Endothelial cell (in vitro differentiated cells): ENCODE measurements at places on chromosomes 7 and 10. TPM values are rescaled to one million over a fixed set of nuclear protein-coding genes. Genes with fewer than 3 reads are reported as not detected.

POLR2J2 gene
- 9.4 TPM for total RNA-seq

CPA2 gene
- total RNA-seq: not detected

SH2D4B gene
- total RNA-seq: 0.23 TPM

DNA sequence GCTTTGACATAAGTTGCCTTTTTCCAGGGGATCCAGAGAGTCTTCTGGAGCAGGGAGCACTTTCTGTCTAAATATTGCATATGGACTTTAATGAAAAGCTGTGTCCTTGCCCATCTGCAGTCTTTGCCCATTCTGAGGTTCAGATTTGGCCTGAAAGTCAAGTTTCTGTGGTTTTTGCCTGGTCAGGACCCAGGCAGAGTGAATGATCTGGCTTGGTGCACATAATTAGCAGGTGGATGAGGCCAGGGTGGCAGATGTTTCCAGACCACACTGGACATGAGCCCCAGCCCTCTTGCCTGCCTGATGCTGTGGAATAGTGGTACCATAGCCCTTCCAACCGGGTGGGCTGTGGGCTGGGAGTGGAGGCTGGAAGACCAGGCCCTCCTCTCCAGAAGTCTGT is 11.0 kb downstream of the HECW1 start:
- DNase-seq: no peak

- no peak for DNase-seq
Observed at GRCh38 chr10:126006906-126007305, 110.5 kb downstream of the FANK1 start.
